ENCODE measurements at places on chromosomes 3 and 15.

GRCh38 chr15:92001307-92001706 is 147.8 kb downstream of the SLCO3A1 start:
- no peak for DNase-seq

- DNase-seq, result no peak
Measured at GRCh38 chr15:73711526-73711925, 27.3 kb downstream of the CD276 start.

DNA sequence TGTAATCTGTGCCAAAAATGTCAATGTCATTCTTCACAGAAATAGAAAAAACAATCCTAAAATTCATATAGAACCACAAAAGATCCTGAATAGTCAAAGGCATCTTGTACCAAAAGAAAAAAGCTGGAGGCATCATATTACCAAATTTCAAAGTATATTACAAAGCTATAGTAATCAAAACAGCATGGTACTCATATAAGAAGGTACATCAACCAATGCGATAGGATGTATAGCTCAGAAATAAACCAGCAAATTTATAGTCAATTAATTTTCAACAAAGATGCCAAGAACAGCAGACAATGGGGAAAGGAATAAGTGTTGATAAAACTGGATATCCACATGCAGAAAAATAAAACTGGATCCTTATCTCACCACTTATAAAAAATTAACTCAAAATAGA is 150.5 kb upstream of the PRICKLE2 start:
- no peak for DNase-seq

DNA sequence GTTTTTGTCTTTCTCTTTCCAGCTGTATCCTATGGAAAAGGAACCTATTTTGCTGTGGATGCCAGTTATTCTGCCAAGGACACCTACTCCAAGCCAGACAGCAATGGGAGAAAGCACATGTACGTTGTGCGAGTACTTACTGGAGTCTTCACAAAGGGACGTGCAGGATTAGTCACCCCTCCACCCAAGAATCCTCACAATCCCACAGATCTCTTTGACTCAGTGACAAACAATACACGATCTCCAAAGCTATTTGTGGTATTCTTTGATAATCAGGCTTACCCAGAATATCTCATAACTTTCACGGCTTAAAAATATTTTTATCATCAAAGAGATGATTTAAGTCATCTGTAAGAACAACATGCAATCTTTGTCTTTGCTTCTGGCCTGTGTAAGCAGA is 44.9 kb upstream of the PARP14 start:
- DNase-seq, result no peak

- peak; percentile 99 for DNase-seq
Measured at GRCh38 chr3:52536369-52537164, at the start of gene UQCC5. TSS of gene UQCC5 (plus strand) at chr3:52536605. CDS start at chr3:52536756, 151 bp downstream.

Measured in activated CD4-positive, CD25-positive, alpha-beta regulatory T cell (primary cell).